Fibroblast of upper back skin (primary cell): ENCODE measurements at places on chromosomes 5 and 9.

DNA sequence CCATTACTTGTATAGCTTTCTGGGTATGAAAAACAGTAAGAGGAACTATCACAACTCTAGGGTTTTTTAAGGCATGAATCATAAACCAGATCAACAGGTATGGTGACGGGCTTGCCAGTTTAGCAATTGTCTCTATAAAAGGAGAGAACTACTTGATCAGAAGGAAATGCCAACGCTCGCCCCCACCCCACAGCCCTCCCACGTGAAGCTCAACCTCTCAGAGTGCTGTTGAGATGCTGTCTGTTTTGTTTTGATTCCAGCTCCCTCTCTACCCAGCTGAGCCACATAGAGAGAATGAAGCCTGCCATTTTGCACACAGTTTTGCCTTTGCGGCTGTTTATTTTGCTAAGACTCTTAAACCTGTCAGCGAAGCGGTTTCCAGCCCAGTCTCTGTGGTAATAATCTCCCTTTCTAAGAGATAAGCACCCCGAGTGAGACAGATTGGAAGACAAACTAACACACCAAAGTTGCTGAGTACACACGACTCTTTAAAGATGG is 257.9 kb upstream of the ANKRD55 start:
- no peak for DNase-seq

GRCh38 chr5:174172152-174172551 is 126.6 kb downstream of the NSG2 start:
- no peak for DNase-seq

- peak; percentile 61 for DNase-seq
Measured at GRCh38 chr5:83517072-83517687, 45.6 kb downstream of the VCAN start.

DNA sequence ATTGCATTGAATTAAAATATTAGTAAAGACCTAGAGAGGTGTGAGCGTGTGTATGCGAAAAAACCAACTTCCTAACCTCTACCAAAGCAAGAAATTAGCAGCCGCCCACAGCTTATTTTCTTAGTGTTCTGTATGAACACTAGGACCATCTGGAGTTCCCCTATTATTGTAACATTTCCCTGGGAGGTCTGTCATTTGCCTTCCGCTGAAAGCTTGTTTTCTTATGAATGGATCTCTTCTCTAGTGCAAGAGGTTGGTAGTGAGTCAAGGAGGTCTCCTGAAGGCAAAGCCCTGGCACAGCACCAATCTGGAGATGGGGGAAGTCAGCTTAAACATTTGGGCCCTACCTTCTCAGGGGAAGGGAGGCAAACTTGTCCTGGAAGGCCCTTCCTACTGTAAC is 10.8 kb downstream of the TNFSF8 start:
- DNase-seq, result no peak

GRCh38 chr9:5188060-5188984 is 2.9 kb upstream of the INSL6 start:
- no peak for DNase-seq

DNA sequence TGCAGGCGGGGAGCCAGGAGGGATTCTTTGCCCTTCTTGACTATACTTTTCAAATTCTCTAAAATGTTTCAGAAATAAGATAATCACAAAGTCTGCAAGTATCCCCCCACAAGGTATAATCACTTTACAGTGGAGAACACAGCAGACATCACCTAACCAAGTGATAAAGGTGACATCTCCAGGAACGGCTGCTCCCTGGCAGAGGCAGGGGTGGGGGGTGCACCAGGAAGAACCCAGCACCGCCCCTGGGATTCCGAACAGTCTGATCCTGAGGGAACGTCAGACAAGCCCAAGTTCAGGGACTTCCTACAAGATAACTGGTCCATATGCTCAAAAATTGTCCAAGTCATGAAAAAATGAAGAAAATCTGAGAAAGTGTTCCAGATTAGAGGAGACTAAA is 85.4 kb downstream of the HSD17B3 start:
- no peak for DNase-seq

GRCh38 chr9:75616841-75617566 is 273.5 kb upstream of the PCSK5 start:
- no peak for DNase-seq

DNA sequence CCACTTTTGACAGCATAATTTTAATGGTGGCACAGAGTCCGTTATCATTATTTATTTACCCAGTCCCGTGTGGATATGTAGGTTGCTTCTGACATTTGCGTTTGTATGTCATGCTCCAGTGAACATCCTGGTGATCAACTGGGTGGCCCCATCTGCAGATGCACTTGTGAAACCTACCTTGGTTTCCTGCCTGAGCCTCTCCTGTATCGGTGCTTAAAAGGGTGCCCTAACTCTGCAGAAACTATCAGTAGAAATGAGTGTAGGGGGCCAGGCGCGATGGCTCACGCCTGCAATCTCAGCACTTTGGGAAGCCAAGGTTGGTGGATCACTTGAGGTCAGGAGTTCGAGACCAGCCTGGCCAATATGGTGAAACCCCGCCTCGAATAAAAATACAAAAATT is 92.1 kb upstream of the IER5L start:
- no peak for DNase-seq

DNA sequence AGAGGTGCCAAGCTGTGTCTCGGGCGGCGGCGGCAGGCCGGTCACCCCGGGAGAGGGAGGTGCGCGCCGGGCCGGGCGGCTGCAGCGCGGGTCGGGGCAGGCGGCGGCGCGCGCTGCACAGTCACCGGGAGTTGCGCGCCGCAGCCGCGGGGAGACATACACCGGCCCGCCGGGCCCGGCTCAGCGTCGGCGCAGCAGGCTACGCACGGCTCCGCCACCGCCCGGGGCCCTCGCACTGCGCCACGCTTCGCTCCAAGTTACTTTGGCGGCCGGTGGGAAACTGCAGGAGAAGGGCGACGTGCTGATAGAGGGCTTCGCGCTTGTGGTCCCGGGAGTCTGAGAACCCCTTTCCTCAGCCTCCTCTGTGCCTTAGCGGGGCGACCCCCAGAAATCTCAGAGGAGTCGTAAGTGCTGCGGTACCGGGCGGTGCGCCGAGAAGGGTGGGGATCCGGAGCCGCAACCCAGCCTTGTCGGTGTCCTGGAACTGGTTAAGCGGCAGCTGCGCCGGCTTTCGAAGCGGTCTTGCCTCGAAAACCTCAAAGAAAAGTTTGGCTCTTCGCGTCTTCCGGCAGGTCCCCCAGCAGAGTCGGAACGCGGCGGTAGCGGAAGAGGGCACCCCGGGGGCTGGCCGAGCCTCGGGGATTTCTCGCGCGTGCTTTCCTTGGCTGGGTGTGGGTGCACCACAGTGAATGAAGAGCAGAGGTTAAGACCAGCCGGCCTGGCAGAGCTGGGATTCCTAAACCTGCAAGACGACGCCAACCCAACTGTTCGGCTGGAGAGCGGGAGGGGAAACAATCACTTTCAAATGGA is at the start of gene EFNA5:
TSS of gene EFNA5 (minus strand) at position 6 of the 810 bp plus-strand sequence.
- DNase-seq, result peak; percentile 34

GRCh38 chr5:10401498-10401897 is 40.2 kb upstream of the ROPN1L start:
- DNase-seq, result no peak

GRCh38 chr5:169223595-169223953 is 77.4 kb downstream of the SLIT3 start:
- DNase-seq, result peak; percentile 80

DNA sequence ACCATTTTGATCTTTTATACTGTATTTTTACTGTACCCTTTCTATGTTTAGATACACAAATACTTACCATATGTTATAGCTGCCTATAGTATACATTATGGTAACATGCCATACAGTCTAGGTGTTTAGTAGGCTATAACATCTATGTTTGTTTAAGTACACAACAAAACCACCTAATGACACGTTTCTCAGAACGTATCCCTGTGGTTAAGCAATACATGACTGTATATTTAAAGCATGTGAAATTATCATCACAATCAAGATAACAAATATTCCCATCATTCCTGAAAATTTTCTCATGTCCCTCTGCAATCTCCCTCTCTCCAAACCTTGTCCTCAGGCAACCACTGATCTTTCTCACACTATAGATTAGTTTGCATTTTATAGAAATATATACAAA is 66.4 kb upstream of the SUSD1 start:
- no peak for DNase-seq

GRCh38 chr5:27474047-27474309 is 435.6 kb upstream of the CDH9 start:
- no peak for DNase-seq

DNA sequence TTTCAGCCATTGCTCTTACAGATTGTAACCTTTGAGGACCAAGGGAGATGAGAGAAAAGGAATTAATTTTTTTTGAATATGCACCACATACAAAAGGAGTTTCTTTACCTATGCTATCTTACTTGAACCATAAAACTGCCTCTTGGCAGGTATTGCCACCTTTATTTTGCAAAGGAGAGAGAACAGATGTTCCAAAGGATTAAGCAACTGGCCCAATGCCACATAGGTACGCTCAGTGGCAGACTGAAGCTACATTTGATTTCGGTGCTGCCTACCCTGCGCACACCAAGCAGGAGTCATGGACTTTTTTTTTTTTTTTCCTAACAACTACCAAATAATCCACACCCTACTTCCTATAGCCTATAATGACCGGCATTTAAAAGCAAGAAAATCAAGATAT is 43.1 kb downstream of the SAXO1 start:
- no peak for DNase-seq

GRCh38 chr5:149415066-149415967 is 36.2 kb upstream of the IL17B start:
- no peak for DNase-seq

DNA sequence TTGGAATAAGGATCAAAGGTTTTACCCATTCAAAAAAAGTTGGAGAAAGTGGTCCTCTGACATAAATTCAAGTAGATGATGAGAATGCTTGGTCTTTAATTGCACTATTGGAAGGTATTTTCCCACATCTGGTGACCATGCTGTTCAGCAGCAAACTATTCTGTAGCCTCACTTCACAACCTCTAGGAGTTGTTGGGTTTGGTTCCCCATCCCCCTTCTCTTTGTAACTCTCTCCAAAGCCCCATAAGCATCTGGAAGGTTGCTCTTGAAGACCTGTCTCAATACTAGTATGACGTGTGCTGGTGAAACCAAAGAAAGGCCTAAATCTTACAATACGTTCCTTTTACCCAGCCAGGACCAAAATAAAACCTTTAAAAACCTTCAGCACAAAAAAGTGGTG is 8.5 kb downstream of the RGMB start:
- peak; percentile 59 for DNase-seq

- no peak for DNase-seq
Measured at GRCh38 chr9:5846096-5846495, 13.2 kb upstream of the ERMP1 start.

DNA sequence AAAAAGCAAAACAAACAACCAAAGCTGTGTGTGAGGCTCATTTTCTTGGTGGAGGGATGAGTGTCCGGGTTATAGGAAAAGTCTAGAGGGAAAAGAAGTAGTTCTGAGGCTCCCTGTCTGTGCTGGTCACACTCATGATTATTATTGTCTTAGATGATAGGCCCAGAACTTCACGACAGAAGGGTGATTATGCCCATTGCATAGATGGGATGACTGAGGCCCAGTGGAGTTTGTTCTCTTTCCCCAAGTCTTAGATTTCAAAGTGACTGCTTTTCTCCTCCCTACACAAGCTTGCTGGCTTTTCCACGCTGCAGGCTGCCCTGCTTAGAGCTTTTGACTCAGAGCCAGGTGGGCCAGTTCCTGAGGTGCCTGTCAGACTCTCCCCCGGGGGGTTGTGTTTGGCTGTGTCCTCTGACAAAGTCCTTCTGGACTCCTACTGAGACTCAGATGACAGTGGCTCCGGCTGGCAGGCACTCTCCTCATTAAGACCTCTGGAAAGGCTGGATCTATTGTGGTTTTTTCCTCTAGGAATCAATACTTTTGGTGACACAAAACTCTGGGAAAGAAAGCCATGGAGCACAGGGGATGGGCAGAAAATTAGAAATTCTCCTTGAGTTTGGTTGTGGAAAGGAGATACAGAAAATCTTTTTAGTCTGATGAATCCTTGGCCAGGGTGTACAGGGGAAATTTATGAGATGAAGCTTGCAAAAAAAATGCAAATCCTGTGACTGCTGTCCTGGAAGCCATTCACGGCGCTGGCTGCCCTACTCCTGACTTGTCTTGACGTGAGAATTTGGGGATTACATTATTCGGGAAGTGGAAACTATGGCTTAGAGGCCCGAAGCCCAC is 120.9 kb downstream of the NSG2 start:
- DNase-seq, result no peak

DNA sequence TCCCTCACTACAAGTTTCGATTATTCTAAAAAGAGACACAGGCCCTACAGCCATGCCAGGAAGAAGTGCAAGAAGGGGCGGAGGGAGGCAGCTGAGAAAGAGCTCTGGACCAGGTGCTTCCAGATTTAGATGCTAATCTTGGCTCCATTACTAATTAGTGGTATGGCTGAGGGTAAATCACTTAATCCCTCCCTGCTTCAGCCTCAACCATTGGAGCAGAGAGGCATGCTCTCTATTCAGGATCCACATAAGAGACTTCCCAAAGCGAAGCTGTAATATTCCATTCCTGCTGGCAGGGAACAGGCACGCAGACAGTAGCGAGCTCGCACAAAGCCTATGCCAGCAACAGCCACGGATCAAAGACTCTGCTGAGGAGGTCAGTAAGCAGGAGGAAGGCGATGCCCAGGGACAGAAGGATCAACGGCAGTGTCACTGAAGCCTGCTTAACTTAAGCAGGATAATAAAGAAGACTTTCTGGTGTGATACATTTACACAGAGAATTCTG is 24.2 kb downstream of the LIFR start:
- DNase-seq, result no peak

DNA sequence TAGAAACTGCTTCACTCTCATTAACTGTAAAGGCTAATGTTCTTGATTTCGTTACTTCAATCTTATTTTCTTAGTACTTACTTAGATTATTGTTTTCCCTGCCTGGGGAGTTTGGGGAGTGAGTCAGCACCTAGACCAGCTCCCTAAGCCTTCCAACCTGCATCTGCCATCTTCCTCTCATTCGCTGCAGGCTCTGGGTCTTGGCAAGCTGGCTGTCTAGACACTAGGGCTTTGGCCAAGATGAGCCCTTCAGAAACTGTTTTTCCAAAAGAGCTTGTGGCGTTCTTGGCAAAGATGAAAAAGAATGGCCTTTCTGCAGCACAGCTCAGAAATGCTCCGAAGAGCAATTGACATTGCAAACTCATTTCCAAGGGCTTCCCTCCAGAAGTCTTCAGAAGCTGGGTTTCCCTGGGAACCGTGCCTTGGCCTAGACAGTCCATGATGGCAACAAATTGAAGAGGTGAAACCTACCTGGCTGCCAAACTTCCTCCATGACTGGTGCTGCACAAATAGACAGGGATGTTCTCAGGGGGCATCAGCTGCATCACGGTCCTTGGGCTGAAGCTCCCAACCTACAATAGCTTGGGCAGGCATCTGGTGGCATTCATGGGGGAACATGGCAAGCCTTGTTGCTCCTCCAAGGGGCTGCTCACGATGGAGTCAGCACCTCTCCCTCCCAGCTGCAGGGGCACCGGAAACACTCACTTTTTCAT is 76.6 kb downstream of the NSUN2 start:
- no peak for DNase-seq

- no peak for DNase-seq
Measured at GRCh38 chr5:162068412-162068811, 839 bp downstream of the GABRG2 start.

DNA sequence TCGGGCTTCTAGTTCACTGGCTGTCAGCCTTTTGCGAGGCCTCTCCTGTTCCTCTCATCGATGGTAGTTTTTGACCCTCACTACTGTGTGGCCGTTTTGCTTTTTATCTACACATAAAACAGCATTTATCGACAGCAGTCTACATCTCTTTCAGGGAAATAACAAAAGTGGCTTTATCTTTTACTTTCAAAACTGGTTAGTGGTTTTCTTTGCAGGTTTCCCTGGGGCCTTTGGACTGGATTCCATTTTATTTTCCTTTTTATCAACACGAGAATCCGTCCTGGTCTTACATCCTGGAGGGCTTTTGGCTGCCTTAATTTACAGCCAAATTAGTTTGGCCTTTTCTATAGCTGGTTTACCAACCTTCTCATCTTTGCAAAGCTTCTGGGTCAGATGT is 793 bp upstream of the PKD2L2 start:
- no peak for DNase-seq
